ENCODE measurements at places on chromosomes 5 and 9.

DNA sequence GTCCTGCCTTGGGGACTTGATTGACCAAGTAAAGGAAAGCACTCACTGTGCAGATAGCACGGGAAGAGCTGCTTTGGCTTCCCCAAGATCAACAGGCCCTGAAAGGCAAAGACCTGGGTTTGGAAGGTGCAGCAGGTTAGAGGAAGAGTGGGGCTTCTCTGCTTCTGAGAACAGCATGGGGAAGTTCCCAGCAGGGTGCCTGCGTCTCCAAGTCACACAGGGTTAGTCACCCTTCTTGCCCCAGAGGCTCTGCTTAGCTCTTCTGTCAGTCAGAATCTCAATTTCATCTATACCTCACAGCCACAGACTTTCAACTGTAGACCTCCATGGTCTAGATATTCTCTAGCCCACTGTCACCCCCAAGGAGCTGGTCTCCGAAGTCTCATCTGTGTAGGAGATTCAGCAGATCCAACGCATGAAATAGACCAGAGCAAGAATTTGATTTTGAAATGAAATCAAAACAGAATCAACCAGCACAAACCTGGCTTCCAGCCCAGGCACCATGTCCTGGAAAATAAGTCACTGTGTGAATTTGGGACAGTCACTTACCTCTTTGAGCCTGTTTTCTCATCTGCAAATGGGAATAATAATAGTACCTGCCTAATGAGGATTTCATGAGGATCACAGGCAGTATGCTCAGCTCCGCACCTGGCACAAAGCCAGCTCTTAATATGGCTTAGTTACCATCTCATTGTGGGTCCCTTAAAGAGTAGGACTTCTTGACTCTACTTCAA, 64.0 kb downstream of the SFXN1 start:
- DNase-seq, result no peak

- no peak for DNase-seq
These were observed 1141.0 kb downstream of the CDH12 start for GRCh38 chr5:21711866-21712758.

- DNase-seq, result no peak
These were observed 24.5 kb upstream of the GPR150 start for GRCh38 chr5:95595289-95595931.

- no peak for DNase-seq
These were observed 391.1 kb downstream of the ARHGEF28 start for GRCh38 chr5:74017112-74017511.
